ENCODE measurements at places on chromosomes 4 and X.
A peak's percentile ranks its signal among the peaks of the same experiment; 100 is the strongest.

DNA sequence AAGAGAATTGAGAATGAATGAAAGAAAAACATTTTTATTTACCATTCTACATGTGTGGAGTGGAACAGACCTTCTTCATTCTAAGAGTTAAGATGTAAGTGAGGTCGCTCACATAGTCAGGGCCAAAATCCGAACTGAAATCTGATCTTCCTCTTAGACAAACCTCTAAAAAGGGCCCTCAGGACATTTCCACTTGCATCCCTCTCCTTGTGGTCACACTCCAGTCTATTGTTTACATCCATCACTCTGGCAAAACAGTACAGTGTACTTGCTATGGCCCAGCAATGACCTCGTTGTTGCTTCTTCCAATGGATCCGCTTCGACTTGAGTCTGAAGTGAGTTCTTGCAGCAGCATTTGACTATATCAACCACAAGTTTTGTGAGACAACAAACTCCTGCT lies 54.2 kb downstream of the MOSPD2 start:
- DNase-seq: no peak

GRCh38 chr4:94531991-94532789 lies 80.4 kb downstream of the PDLIM5 start:
- no peak for DNase-seq

DNA sequence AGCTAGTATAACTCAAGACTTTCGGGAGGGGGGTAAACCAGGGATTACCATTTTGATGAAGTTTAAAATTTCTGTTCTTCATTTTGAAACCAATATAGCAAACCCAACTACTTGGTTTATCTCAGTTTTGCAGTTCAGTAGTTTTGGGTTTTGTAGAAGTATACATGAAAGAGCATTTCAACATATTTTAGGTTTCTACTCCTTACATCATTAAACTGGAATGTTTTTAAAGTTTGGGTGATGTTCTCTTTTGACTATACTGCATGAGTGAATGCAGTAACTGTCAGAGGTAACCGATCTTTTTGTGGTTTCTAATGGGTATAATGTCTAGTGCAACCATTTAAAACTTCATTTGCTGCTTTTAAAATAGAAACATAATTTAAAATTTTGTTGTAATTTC lies 248.3 kb upstream of the MAD2L1 start:
- DNase-seq: no peak

- no peak for DNase-seq
Measured at GRCh38 chr4:174553828-174554227, 31.5 kb upstream of the HPGD start.

DNA sequence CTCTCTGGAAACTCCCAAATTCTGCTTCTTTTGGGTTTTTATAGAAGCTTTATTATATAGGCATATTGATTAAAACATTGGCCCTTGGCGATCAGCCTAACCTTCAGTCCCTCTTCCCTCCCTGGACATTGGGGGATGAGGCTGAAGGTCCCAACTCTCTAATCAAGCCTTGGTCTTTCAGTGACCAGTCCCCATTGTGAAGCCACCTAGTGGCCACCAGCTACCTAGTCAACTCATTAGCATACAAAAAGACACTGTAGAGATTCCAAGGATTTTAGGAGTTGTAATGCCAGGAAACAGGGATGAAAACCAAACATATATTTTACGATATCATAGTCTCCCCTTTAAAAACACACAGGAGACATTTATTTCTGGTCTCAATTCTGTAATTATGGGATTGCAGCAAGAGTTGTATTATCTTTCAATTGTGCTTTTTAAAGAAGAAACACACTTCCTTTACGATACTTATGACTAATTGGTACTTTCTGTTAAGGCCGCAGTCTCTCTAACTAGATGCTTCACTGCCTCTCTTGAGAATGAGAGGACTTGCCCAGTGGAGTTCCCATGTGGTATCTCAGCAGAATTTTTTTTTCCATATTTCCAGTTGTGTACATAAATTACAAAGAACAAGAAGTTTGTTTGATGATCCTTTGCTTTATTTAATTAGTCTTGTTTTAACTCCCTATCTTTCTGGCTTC lies 58.2 kb downstream of the WDR17 start:
- DNase-seq: no peak

- DNase-seq: no peak
Measured at GRCh38 chrX:92231391-92231790, 452.2 kb downstream of the PCDH11X start.

- DNase-seq: no peak
Measured at GRCh38 chr4:41934514-41934900, 722 bp upstream of the TMEM33 start.

DNA sequence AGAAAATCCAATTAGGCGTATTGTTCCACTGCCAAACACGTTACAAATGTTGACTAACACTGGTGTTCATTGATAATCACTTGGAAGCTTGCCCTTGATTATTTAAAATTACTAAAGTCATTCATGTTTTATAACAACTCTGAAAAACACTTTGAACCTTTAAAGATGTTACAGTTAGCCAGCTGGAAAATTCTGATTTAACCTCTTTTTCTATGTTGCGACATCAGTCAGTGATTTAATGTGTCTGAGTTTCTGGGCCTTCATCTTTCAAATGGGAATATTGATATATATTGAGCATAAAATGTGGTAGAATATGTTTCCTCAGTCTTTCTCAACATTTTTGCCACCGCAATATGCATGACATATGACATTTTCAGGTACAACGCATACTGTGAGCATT lies 274.1 kb upstream of the TENM3 start:
- no peak for DNase-seq

DNA sequence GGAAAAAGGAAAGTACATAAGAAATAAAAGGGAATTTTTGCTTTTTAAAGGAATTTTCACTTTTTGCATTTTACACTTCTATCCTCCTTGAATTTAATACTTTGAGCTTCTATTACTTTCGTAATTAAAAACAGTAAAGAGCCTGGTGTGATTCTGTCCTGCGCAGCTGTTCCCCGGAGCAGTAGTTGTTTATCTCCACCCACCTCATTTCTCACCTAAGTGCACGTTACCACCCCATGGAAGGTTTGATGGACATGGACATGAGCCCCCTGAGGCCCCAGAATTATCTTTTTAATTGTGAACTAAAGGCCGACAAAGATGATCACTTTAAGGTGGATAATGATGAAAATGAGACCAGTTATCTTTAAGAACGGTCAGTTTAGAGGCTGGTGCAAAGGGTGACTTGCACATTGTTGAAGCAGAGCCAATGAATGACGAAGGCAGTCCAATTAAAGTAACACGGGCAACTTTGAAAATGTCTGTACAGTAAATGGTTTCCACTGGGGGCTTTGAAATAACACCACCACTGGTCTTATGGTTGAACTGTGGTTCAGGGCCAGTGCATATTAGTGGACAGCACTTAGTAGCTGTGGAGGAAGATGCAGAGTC lies 52.1 kb upstream of the TEX13D start:
- no peak for DNase-seq

- no peak for DNase-seq
Measured at GRCh38 chr4:122635205-122635604, 14.3 kb upstream of the IL21 start.

DNA sequence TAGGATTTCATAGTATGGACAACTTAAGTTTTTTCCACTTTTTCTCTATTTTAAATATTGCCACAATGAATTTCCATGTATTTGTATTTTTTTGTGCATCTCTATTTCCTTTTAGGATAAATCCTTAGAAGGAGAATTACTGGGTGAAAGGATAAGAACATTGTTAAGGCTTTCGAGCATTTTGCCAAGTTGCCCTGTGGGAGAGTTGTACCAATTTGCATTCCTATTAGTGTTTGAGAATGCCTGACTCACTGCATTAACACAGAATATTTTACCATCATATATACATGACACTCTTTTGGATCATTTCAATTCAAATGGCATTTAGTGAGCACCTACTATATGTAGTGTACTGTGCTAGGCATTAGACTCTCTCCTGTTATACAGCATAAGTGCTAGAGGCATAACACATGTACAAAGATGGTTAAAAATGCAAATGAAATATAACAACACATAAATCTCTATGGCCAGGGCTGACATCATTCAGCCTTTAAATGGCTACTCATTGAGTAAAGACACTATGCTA lies 57.0 kb downstream of the PLAC1 start:
- DNase-seq: no peak

GRCh38 chrX:30538271-30538670 lies 39.3 kb downstream of the TASL start:
- DNase-seq: no peak

GRCh38 chrX:109299091-109299490 lies 182.8 kb downstream of the GUCY2F start:
- no peak for DNase-seq

DNA sequence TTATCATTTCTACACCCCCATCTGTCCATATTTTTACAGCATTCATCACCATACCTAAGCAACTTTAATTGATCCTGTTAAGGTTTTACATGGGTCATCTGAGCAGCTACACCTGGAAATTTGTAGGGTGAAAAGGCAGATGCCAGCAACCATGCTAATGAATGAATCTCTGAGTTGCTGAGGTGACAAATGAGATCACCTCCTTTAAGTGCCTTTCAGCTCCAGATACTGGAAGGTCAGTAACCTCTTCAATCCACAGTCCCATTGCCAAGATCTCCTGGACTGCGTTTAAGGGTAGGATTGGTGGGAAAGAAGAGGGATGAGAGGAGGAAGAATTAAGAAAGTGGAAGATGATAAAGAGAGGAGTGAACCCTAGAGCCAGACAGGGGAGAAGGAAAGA lies 8.5 kb upstream of the BMP3 start:
- DNase-seq: no peak

GRCh38 chrX:97605271-97605670 lies 721.6 kb downstream of the RPA4 start:
- DNase-seq: no peak

- DNase-seq: no peak
Measured at GRCh38 chrX:40245488-40246071, 147.8 kb upstream of the BCOR start.

GRCh38 chr4:22573198-22573597 lies 57.3 kb upstream of the ADGRA3 start:
- peak; percentile 64 for DNase-seq

GRCh38 chr4:150874338-150875226 lies 140.5 kb downstream of the LRBA start:
- DNase-seq: peak; percentile 3

GRCh38 chrX:74297766-74298165 lies 6.2 kb upstream of the ZCCHC13 start:
- no peak for DNase-seq

DNA sequence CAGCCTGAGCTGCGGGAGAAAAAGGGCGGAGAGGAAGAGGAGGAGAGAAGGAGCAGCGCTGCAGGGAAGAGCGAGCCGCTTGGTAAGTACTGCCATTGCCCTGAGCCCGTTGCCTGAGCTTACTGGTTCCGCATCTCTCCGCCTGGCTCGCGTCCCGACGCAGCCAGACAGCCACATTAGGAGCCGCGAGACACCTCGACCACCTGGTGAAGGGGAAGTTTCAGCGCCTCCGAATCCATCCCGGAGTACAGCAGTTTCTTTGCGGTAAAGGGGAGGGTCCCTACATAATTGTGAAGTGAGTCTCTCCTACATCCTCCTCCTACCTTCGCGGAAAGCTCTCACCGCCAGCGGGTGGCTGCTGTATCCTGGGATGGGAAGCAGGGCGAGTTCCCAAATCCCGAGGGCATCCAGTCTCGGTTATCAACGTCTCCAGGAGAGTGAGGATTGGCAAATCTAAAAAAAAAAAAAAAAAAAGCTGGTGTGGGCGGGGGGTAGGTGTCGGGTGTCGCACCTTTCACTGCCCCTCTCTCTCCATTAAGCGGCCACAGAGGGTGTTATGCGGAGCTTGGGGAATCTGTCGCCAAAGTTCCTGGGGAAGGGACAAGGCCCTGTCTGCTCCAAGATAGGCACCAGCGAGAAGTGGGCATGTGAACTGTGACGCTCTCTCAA lies 7.9 kb downstream of the TBX22 start:
- DNase-seq: no peak

DNA sequence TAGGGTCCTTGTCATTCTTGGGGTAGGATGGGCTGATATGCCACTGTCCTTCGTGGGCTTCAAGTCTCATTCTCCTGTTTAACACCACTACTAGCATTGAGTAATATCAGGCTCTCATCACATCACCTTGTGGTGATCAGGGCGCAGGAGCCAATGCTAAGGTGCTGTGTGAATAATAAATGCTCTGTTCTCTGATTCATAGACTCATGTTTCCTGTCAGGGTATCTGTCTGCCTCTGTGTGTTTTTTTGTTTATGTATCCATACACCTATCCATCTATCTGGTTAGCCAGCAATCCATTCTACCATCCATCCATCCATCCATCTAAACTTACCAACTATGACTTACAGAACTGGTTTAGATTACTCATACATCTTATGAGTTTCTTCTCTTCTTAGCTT lies 525.1 kb upstream of the ATOH1 start:
- no peak for DNase-seq

DNA sequence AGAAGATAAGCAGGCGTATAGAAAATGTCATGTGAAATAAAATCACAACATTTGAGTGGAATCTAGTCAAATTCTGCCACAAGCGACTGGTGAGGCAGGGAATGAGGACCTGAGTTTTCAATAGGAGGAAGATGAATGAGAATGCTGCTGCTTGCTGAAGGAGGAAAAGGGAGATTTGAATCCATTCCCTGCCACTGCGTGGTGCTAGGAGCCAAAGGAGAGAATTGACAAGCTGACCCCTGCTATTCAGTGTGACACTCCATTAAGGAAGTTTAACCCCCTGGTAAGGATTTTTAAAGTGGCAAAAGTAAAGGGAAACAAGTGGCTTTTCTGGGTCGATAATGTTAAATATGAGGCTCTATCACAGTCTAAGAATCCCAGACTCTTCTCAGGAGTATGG lies 314.0 kb downstream of the NAF1 start:
- no peak for DNase-seq

DNA sequence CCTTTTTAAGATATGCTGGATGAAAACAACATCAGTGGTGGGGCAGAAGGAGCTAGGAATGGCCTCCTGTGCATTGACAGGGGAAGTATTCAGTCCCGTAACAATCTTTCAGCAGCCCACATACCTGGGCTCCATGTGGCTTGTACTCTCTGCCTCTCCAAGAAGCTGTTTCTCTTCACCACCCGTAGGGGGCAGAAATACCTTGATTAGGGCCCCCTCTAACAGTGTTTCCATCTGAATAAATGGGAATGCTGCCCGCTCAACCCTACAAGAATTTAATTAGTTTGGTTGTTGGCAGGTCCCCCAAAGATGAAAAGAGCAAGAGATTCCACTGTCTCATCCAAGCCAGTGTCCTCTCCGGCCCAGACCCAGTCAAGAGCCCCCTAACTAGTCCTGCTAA lies 155.2 kb downstream of the SMIM20 start:
- no peak for DNase-seq

GRCh38 chrX:23621621-23622265 lies 45.5 kb upstream of the PRDX4 start:
- DNase-seq: no peak

GRCh38 chr4:81445196-81445595 lies 26.5 kb downstream of the RASGEF1B start:
- DNase-seq: no peak

DNA sequence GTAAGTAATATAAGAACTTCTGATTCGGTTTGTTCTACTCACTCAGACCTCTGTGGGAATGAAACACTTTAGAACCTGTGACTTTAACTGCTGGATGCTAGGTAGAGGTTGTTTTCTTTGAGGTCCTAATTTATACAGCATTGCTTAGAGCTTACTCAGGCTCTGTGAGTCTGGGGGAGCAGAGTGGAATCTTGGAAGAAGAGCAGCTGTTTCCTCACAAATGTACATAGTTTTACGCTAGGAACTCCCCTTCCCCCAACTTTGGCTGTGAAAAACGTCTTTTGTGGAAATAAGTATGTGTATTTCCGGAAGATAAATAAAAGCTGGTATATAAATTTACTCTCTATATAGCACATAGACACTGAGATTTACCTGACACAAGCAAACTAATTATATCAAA lies 141.4 kb downstream of the NAA11 start:
- DNase-seq: no peak

- no peak for DNase-seq
Measured at GRCh38 chrX:69264158-69264581, 98.9 kb upstream of the PJA1 start.
